ENCODE measurements at places on chromosomes 1 and 21.

DNA sequence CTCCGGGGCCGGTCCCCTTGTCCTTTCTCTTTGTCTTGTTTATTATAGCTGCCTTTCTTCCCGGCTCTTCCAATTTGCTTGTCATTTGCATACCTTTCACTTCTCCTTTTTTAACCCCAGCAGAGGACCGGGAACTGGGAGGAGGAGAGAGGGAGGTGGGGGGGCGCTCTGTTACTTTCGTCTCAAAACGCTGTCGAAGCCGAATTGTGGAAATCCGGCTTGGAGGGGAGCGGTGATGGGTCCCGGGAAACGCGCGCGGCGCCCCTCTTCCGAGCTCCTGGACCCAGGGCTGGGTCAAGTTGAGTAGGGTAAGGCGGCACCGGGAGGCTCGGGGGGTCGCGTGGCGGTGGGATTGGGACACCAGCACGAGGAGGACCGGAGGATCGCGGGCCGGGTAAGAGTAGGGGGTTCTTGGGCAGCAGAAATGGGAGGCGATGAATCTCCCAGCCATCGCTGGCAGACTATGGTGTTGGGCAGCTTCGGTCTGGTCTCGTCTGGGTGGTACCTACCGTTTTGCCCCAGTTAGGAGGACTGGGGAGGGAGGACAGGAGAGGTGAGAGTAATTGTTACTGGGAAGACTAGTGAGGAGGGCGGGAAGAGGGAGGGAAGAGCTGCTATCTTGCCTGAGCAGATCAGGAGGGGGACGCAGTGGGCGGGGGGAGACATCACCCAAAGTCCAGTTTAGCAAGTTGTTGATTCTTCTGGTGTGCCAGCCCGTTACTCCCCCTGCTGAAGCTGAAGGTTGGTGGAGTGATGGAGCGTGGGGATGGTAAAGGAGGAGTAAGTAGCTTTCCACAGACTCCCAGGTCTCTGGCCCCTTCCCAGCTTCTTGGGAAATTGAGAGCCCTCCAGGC, 1.5 kb downstream of the PROX1 start:
- no peak for DNase-seq

DNA sequence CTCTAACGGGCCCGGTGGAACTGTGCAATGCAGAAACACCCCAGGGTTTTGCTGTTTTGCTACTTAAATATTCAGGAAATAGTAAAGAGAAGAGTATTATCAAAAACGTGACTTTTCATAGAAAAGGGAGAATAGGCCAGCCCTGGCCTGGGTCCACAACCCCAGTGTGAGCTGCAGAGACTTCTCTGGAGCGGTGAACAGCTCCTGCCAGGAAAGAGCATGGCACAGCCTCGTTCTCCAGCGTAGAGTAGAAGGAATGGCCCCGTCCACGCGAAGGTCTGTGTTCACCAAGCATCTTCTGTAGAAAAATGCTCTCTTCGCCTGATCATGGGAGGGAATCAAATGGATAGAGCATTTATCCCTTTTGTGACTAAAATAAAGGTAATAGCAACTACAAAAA, 51.4 kb downstream of the PDE9A start:
- no peak for DNase-seq

DNA sequence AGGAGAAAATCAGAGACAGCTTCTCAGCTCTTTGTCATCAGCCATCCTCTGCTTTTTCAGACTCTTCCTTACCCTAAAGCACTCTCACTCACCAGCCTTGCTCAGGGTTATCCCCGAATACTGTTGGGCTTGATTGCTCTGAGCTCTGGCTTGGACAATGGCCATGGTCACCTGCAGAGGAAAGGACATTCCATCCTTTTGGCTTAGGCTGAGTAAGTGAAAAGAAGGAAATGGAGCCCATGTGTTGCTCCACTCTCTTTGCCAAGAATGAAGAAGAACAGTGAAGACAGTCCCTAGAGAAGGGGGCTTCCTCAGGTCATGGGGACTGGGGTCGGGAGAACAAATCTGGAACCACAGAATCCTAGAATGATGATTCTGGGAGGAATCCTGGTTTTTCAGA, 2.3 kb downstream of the MTMR11 start:
- DNase-seq: no peak

DNA sequence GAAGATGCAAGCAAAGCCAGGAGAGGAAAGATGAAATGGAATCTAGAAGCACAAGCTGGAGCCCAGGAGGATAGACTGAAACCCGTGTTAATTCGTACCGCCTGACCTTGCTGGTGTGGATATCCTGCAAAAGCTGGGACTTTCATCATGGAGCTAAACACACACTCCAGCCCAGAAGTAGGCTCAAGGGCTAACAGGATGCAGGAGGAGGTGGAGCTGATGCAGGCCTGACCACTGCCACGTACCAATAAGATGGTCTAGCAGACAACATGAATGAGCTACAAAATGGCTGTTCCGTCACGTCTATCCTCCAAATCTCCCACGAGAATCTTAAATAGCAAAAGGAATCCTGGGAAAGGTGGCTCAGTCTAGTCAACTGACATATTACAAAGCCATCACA, 270.3 kb downstream of the SDCCAG8 start:
- DNase-seq: no peak
